ENCODE measurements at places on chromosomes 3 and 15.

DNA sequence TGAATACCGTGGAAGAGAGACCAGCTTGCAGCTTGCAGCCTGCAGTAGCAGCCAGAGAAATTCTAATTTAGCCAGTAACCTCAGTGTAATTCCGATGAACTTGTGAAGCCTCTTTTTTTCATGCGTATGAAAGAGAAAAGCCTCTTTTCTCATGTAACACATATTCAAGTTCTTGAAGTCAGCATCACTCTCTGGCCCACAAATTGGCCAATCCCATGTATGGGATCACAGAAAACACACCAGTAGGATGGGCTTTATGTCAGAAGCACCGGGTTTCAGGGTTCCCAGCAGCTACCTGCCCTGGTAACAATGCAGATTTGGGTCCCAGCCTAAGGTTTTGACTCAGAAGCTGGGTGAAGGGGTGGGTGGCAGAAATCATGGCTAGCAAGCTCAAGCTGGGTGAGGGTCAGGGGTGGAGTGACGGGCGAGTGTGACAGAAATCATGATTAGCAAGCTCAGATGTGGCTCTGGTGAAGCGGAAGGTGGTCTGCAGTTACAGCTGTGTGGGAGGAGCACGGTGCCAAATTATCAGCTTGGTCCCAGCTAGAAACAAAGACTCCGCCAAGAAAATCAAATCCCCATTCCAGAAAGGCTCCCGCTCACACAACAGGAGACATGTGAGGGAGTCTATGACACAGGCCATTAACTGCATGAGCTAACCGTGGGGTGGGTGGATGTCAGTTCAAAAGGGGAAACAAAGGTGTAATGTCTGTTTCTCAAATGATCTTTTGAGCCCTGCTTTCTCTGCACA, 86.6 kb downstream of the SNRK start:
- no peak for DNase-seq

DNA sequence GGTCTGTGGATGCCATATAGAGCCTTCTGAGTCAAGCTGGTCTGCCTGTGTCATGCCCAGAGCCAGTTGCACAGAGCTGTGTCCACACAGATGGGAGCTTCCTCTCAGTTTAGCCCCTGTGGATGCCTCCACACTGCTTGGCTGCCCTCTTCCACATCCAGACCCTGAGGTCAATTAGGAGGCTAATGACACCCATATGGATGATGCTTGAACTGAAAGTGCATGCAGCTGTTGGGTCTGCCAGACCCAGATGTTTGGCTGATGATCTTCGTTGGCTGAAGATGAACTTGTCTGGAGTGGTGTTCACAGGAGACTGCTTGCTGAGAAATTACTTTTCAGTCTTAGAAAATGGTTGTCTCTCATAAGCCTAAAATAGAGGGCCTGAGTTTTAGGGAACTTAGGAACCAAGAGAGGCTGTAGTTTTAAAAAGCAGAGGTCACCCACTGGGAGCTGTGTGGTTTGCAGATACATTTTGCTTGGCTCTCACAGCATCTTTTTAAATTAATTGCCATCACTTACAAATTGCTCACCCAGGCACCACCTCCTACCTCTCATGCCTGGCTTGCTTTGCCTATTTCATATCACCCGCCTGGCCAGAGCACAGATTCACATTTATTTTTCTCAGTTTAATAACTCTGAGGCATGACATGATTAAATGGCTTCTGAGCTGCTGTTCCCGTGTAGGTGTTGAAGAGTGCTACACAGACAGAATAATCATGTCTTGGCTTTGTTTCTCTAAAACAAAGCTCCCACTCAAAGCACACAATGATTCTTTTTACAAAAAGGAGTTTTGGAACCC, 176.1 kb downstream of the MINAR1 start:
- DNase-seq, result no peak

GRCh38 chr3:65128346-65128745, 440.5 kb upstream of the ADAMTS9 start:
- DNase-seq, result no peak

DNA sequence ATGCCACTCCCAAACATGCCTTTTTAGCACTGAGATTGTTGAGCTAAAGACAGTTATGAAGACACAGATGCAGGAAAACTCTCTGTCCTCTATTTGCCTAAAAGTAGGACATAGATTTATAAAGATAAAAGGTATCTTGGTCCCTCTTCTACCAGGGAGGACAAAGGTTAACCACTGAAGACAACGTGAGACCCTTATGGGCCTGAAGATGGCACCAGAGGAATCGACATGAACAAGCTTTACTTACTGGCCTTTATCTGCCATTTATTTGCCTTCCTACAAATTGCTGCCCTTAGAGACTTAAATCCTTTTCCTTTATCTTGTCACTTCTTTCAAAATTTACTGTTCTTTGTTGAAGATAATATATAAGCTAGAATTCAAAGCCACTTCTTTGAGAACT, 109.7 kb upstream of the FAM3D start:
- no peak for DNase-seq

- DNase-seq, result no peak
These were observed 66.2 kb upstream of the CGNL1 start for GRCh38 chr15:57309856-57310760.

GRCh38 chr3:3232251-3232650, 52.8 kb upstream of the CRBN start:
- no peak for DNase-seq

DNA sequence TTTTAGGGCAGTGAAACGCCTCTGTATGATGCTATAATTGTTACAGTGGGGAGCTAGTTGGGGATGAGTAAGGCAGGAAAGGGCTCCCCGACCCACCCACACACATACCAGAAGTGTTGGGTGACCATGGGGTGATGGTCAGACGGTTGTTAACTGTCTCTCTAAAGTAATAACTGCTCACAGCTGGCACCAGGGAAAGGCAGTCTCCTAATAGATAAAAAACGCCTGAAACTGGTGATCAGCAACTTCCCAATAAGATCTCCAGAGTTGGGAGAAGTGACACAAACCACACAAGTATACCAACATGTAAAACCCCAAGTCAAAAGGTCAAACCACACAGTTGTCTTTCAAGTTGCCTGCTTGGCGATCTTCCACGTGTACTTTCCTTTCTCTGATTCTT, 346.5 kb upstream of the CNTN4 start:
- DNase-seq, result no peak

- no peak for DNase-seq
These were observed 84.5 kb upstream of the STT3B start for GRCh38 chr3:31448035-31448881.
